ENCODE measurements at places on chromosomes 2 and 18.

DNA sequence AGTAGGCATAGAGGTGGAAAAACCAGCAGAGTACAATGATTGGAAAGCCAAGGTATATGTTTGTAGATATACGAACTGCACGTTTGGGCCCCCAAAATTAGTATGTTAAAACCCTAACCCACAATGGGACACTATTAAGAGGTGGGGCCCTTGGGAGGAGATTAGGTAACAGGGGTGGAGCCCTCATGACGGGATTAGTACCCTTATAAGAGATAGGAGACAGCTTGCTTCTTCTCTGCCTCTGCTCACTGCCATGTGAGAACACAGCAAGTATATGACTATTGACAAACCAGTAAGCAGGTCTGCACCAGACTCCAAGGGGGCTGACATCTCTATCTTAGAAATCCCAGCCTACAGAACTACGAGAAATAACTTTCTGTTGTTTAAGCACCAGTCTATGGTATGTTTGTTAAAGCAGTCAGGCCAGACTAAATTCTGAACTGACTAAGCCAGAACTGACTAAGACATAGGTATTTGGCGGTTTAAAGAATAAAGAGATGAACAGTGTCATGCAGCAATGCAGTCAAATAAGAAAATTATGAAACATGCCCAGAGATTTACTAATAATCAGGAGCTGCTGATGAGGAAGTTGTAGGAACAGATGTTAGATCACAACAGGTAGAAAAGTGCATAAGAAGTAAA lies 182.9 kb downstream of the DYM start:
- no peak for DNase-seq

DNA sequence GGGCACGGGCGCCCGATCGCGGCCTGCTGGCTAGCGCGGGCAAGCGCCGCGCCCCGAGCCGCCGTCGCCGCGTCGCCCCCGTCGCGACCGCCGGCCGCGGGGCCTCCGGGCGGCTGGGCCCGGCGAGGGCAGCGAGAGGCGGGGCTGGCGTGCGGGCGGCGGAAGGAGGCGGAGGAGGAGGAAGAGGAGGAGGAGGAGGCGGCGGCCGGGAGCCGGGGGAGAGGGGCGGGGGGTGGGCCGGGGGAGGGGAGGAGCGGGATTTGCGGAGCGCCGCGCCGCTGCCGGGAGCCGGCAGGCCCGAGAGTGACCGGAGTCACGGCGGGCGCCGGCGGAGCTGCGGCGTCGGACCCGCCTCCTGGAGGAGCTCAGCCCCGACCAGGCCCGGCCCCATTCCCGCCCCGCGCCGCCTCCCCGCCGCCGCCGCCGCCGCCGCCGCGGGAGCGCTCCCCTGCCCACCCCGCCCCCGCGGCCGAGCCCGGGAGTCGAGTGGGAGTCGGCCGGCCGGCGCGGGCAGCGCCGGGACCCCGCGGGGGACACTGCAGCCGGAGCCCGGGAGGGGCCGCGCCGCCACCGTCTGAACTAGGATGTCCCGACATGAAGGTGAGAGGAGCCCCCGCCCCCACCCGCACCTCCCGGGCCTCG lies at the start of gene KCMF1:
Gene KCMF1, plus strand, starts transcription at position 294 of the 642 bp plus-strand sequence. Its CDS starts 291 bp downstream, at position 585.
- peak; percentile 74 for DNase-seq

DNA sequence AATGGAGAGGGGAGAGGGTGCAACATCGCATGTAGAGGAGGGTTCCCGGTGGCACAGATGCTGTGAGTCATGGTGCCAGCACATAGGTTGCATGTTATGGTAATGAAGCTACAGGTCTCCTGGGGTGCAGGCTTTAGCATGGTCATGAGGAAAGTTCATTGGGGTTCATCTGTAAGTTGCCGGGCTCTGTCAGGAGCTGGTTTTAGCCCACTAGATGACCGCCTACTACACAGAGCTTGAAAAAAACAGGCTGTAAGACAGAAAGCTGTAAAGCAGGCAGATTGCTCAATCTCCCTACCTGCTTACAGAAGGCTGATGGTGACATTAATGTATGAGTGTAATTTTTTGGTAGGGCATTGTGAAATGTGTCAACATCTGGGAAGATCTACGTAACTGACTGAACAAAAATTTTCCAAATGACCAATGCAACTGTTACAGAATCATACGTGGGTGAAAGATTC lies 23.9 kb downstream of the DYSF start:
- DNase-seq = no peak

GRCh38 chr2:86199834-86200177 lies 549 bp downstream of the MRPL35 start:
- no peak for DNase-seq

DNA sequence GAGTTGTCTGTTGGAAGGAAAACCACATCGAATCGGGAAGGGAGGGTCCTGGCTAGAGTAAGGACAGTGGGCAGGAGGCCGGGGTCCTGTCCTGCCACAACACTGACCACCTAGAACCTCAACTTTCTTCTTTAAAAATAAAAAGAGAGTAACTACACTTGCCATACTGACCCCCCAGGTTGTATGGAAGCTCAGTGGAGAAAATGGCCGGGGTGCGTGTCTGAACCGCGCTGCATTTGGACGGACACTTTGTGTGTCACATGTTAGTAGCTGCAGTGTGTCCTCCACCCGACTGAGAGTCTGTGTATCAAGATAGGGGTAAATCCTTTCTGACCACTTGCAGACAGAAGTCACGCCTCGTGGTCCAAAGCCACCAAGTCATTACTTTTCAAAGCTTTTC lies 87.0 kb downstream of the GBX2 start:
- no peak for DNase-seq

DNA sequence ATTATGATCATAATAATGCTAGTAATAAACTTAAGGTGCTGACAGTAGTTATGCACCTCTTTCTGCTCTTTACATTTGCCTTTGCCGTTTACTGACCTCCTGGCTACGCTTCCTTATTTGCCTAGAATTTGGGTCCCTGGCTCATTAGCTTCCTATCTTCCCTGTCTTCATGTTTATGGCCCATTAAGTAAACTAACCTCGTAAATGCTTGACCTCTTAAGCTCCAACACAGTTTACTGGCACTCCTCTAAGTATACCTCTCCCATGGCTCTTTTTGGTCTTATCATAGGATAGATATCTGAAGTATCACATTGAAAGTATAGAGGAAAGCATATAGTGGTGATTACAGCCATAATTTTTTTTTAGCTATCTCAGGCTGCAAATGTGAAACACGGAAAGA lies 657.3 kb upstream of the SLC39A10 start:
- no peak for DNase-seq

GRCh38 chr2:78870343-78870967 lies 155.0 kb upstream of the REG3G start:
- no peak for DNase-seq

- DNase-seq = no peak
These were observed 4.3 kb downstream of the SOX11 start for GRCh38 chr2:5696404-5696944.

DNA sequence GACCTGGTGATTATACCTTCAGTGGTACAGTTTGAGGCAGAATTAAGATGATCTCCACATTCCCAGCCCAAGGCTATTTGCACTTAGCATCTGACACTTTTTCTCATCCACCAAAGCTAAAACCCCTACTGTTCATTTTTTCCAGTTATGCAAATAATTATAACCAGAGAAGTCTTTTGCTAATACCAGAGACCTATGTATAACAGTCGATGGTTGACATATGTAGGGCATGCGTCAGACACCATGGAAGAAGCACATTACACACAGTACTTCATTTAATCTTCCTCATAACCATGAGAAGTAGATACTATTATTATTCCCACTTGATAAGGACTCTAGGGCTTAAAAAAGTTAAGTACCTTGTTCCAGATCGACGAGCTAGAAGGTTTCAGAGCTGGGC lies 36.5 kb downstream of the AP1S3 start:
- no peak for DNase-seq

GRCh38 chr2:10028988-10029874 lies 14.1 kb upstream of the KLF11 start:
- DNase-seq = peak; percentile 21

GRCh38 chr2:218228366-218229090 lies 11.5 kb downstream of the ARPC2 start:
- DNase-seq = no peak

DNA sequence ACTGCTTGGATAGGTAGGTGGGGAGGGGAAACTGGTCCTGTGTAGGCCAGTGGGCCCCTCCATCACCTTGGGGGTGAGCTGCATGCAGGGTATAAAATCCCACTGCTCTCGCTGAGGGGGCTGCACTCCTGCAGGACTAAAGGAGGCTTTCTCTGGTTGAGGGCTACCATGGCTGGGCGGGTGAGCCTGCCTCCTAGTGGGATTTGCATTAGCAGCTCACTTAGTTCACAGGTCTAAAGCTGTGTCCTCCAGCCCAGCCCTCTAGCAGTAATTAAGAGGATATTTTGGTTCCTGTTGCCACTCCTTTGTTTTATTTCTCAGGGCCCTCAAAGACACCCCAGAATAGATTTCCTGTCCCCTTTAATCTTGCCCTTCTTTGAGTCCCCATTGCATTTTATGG lies 24.6 kb downstream of the TMEM127 start:
- no peak for DNase-seq

DNA sequence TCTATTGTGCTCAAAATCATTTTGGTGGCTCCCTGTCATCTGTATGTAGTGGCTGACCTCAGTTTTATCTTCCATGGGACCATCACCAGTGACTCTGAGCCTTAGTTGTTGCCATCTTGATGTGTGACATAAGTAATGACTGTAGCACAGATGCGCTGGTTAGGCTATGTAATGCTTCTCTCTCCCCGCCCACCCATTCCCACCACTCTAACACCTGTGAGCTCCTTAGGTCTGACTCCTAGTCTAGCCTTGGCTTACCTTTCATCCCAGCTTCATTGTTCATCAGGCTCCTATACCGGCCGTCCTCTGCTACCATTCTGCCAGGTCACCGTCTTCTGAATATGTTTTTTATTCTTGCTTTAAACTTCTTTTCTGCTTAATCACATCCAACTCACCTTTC lies 17.2 kb downstream of the MYO1B start:
- no peak for DNase-seq

- peak; percentile 8 for DNase-seq
These were observed 488.6 kb upstream of the SMIM21 start for GRCh38 chr18:75915941-75916623.

DNA sequence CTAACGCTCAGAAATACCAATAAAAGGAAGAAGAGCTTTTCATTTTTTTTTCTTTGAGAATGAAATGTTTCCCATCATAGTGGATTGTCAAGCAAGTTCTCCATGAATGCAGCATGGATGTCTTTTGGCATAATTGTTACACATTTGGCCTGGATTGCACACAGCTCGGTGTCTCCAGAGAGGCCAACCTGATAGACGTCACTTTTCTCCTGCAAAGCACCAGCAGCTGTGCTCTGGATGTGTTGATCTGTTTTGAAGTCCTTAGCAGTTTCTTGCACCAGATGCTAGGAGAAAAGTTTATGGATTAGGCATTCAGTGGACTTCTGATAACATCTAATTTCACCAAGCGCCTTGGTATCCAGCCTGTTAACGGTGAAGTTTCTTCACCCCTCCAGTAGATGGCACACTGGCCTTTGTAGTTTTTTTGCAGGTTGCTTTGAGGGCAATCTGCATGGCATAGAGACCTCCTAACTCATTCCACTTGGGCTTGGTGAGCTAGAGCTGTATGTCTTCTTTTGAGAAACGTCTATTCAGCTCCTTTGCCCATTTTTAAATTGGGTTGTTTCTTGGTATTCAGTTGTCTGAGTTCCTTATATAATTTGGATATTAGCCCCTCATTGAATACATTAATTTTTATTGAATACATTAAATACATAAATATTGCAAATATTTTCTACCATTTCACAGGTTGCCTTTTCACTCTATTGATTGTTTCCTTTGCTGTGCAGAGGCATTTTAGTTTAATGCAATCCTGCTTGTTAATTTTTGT lies 59.7 kb downstream of the PTH2R start:
- DNase-seq = no peak

DNA sequence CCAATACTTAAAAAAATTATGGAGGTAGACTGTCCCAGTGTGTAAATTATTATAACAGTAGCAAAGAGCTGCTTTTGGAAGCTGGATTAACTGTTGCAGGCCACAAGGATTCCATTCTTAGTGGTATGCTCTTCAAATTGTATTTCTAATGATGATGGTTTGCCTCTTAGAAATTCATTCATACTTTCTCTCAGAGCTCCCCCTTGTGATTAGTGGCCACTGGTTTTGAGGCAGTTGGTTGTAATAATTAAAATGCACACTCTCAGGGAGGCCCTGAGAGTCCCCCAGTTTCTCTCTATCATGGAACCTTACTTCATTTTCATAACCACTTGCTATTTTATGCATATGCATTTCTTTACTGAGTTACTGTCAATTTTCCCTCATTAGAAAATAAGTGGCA lies 122.5 kb downstream of the PLA2R1 start:
- DNase-seq = no peak

GRCh38 chr2:17864676-17865075 lies 13.8 kb upstream of the KCNS3 start:
- no peak for DNase-seq

- DNase-seq = no peak
These were observed at the start of gene SNORC for GRCh38 chr2:232870018-232870765. TSS of gene SNORC (plus strand) at chr2:232870264. CDS start at chr2:232870342, 78 bp downstream.

DNA sequence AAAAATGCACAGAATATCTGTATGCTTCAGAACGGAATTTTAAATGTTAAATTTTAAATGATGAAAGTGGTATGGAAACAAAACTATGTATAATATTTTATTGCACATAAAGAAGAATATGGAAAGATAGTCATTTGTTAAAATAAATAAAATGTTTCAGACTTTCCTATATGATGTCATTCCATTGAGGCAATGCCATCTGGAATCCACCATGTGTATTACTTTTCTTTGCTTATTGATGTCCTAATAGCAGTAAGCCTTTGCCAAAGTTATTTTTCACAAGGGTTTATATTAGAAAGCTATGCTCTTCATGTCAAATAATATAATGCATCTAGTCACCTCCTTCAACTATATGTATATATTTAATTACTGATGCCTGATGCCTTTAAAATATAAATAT lies 601.6 kb upstream of the PKDCC start:
- no peak for DNase-seq

GRCh38 chr2:169579044-169579443 lies 5.1 kb upstream of the PPIG start:
- no peak for DNase-seq

DNA sequence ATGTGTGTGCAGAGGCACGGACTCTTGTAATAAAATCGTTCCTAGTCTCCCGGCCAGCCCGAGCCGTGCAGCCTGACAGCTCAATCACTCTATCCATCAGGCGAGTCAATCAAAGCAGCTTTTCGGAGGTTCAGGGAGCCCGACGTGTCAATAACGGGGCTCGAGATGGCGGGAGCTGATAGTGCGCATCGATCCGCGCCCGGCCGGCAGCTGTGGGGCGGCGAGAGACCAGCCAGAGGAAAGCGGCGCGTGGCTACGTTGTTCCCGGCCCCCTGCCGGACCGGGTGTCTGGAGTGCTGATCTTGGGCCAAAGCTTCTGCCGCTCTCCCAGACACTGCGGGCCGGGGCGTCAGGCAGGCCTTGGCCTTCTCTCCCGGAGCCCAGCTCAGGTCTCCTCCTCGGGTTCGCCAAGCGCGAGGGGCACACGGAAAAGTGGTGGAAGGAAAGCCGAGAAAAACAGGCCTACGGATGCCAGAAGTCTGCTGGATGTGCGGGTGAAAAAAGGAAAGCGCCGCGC lies 2.4 kb downstream of the EN1 start:
- DNase-seq = no peak

GRCh38 chr2:150548527-150548926 lies 61.1 kb upstream of the RND3 start:
- no peak for DNase-seq

GRCh38 chr2:96122391-96122790 lies 6.0 kb upstream of the ADRA2B start:
- DNase-seq = no peak

GRCh38 chr18:70452501-70452900 lies 163.7 kb downstream of the SOCS6 start:
- DNase-seq = no peak

- DNase-seq = no peak
These were observed 52.3 kb downstream of the PIEZO2 start for GRCh38 chr18:11096839-11097750.
